HFFc6 (cell line): ENCODE measurements at places on chromosomes 4 and X. TPM values are rescaled to one million over a fixed set of nuclear protein-coding genes. Genes with fewer than 3 reads are reported as not detected.

Gene MAMLD1
- 3.7 and 4.6 TPM in 2 replicates for total RNA-seq

- no peaks in the 10 kb centered on the region for H3K27me3 ChIP-seq
- no peaks in the 10 kb centered on the region for H3K36me3 ChIP-seq
- H3K4me1 ChIP-seq = no peaks in the 10 kb centered on the region; the same call in 1 of the 2 replicates
- no peak overlapping the region for H3K27ac ChIP-seq
- DNase-seq = no peak
Measured at GRCh38 chr4:188435381-188435780, 296.1 kb downstream of the TRIML1 start.

DNA sequence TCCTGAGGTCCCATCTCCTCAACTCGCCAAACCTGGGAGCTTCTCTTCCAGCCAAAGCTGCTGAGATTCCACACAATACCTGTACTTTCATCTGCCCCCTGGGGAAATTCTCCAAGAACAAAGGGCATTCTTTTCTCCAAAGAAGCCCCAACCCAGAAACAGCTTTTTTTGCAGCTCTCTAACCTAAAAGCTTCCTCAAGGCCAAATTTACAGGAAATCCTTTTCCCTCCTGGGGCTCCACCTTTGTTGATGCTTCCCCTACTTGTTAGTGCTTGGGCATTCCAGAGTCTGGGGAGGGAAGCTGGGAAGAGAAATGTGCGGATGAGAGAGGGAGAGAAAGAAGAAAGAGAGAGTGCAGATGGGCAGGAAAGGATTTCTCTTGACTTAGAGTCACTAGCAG, 24.3 kb downstream of the ZBTB33 start:
- no peaks in the 10 kb centered on the region for H3K36me3 ChIP-seq
- DNase-seq = no peak
- H3K4me3 ChIP-seq = no peak overlapping the region

- H3K27ac ChIP-seq = peak overlapping the region; percentile 90
- peaks cover 12% of the 10 kb centered on the region; the same call in 1 of the 2 replicates for H3K27me3 ChIP-seq
- peak overlapping the region; percentile 45 for H3K4me3 ChIP-seq
Measured at GRCh38 chr4:176769514-176769913, 23.2 kb downstream of the VEGFC start.

Gene HAUS7
- 26.0 to 29.9 TPM (median 27.4 TPM) in 3 replicates for total RNA-seq

Gene RNF113A
- 13.3 to 17.0 TPM (median 13.7 TPM) in 3 replicates for total RNA-seq

Gene NPY2R
- not detected in 3 replicates for total RNA-seq

- H3K27ac ChIP-seq = no peak overlapping the region
- H3K4me3 ChIP-seq = no peak overlapping the region
- no peak for DNase-seq
- H3K4me1 ChIP-seq = no peaks in the 10 kb centered on the region
Measured at GRCh38 chr4:19152264-19152663, 1099.4 kb upstream of the SLIT2 start.

DNA sequence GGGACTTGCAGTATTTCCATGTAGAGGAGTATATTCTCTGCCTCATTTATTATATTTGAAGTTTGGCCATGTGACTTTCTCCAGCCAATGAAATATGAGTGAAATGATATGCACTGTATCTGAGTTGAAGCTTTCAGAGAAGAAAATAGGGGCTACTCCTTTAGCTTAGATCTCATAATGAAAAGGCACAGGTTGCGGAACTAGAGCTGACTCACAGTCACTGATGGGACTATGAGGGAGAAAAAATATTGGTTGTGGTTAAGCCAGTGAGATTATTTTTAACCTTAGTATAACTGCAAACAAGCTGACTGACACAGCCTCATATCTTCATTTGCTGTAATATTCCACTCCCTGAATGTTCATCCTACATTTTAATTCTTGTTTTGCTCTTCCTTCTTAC, 1104.3 kb downstream of the RPA4 start:
- no peak overlapping the region for H3K4me3 ChIP-seq
- H3K4me1 ChIP-seq = peaks cover 28% of the 10 kb centered on the region
- no peaks in the 10 kb centered on the region for H3K27me3 ChIP-seq
- no peak for DNase-seq
- H3K27ac ChIP-seq = no peak overlapping the region

DNA sequence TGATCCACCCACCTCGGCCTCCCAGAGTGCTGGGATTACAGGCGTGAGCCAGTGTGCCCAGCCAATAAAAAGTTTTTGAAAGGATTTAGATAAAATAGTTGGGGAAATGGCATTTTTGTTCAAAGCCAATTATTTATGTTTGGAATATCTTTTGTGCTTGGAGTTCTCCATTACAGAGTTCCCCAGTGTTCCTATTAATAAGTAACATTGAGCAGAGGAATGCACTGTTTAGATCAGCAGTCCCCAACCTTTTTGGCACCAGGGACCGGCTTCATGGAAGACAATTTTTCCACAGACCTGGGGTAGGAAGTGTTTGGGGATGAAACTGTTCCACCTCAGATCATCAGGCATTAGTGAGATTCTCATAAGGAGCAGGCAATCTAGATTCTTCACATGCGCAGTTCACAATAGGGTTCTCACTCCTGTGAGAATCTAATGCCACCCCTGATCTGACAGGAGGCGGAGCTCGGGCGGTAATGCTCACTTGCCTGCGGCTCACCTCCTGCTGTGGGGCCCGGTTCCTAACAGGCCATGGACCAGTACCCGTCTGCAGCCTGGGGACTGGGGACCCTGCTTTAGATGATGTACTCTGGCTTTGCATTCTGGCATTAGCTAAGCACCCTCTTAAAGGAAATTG, 8.3 kb downstream of the PKD2 start:
- no peak overlapping the region for H3K4me3 ChIP-seq
- DNase-seq = no peak
- H3K27ac ChIP-seq = peak overlapping the region; percentile 90
- peaks cover 46% of the 10 kb centered on the region for H3K36me3 ChIP-seq

GRCh38 chr4:63757929-63758328, 651.3 kb downstream of the TECRL start:
- H3K4me1 ChIP-seq = no peaks in the 10 kb centered on the region
- H3K4me3 ChIP-seq = no peak overlapping the region
- no peaks in the 10 kb centered on the region for H3K27me3 ChIP-seq
- no peak overlapping the region for H3K27ac ChIP-seq
- no peak for DNase-seq

GRCh38 chr4:4575284-4576211, 33.7 kb upstream of the STX18 start:
- peaks cover 4% of the 10 kb centered on the region; the same call in 1 of the 2 replicates for H3K27me3 ChIP-seq
- peak overlapping the region; percentile 86 for H3K4me3 ChIP-seq
- DNase-seq = peak; percentile 8
- peak overlapping the region; percentile 77 for H3K27ac ChIP-seq
- peaks cover 32% of the 10 kb centered on the region for H3K4me1 ChIP-seq

DNA sequence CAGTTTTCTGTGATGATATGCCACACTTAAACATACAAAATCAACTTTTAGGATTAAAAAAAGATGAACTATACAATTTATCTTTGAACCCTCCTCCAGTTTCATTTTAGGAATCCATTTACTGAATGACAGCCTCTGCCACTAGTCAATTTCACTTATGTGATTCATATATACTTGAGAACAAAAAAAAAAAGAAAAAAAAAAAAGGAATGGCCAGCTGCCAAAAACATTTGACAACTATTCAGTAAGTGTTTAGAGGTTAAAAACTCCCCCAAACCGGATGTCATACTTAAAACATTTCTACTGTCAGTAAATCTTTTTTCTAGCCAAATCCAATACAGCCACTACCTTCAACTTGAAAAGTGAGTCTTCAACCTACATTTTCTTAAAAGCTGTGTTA, 266.7 kb upstream of the MAGEB2 start:
- no peaks in the 10 kb centered on the region; the same call in 1 of the 2 replicates for H3K36me3 ChIP-seq
- no peak overlapping the region for H3K27ac ChIP-seq
- no peak overlapping the region for H3K4me3 ChIP-seq
- peaks cover 6% of the 10 kb centered on the region; the same call in 1 of the 2 replicates for H3K4me1 ChIP-seq
- H3K27me3 ChIP-seq = no peaks in the 10 kb centered on the region

Gene SULT1E1
- not detected in 3 replicates for total RNA-seq

DNA sequence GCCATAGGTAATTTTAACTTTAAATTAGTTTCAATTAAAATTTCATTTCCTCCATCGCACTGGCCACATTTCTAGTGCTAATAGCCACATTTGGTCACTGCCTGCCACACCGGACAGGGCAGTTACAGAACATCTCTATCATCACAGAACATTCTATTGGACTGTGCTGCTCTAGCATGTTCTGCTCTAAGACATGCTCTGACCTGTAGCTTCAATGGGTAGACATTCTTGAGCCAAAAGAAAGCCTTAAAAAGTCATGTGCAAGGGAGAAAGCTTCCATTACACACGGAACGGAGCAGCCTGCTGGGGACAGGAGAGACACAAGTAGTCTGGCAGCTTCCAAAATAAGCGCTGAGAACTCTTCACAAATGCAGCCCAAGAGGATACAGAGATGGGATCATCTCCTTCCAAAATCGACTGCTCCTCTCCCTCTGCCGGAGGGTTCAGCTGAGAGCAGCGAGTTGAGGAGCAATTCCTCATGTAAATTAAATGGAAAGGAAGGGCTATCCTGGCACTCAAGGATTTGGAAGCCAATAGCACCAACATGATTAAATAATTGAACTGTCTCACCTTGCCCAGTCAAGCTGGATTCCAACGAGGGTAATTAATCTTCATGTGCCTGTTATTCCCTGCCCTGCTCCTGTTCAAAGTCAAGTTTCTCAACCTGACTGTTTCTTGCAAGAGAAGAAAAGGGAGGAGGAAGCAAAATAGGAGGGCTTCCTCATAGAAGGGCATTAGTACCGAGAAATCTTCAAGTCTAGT, 336.4 kb upstream of the NOCT start:
- peaks cover 10% of the 10 kb centered on the region; the same call in 1 of the 2 replicates for H3K4me1 ChIP-seq
- no peaks in the 10 kb centered on the region for H3K36me3 ChIP-seq
- no peak for DNase-seq
- H3K27me3 ChIP-seq = peaks cover 18% of the 10 kb centered on the region
- no peak overlapping the region for H3K27ac ChIP-seq
- H3K4me3 ChIP-seq = no peak overlapping the region
